ENCODE measurements at places on chromosomes 5 and 9. TPM values are rescaled to one million over a fixed set of nuclear protein-coding genes. Genes with fewer than 3 reads are reported as not detected.
A peak's percentile ranks its signal among the peaks of the same experiment; 100 is the strongest.

DNA sequence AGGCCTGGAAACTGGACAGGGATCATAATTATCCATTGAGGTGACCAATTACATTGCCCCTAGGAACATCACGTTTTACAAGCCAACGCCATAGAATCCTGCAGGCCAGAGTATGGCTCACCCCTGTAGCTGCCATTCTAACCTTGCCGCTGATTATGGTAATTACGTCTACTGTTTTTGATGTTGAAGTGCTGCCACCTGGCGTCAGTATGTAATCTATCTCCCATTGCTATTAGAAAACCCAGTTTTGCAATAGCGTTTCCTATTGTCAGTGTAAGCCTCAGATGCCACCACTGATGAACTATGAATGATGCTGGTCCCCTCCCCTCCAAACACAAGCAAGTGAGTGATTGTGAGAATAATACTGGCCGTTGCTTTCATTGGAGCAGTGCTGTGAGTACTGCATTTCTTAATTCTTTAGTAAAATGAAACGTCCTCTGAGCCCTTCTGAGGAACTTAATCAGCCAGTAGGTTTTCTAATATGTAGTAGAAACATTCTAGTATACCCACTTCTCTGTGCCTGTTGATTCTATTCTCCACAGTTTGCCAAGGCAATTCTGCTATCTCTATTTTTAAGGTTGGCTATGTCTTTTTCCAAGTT lies 100.5 kb upstream of the NMUR2 start:
- H3K36me3 ChIP-seq: no peaks in the 10 kb centered on the region
- DNase-seq: no peak
- H3K4me3 ChIP-seq: no peak overlapping the region
- H3K27ac ChIP-seq: no peak overlapping the region
- H3K4me1 ChIP-seq: no peaks in the 10 kb centered on the region

The CCIN gene
- not detected for total RNA-seq

The FXN gene
- total RNA-seq: 15.9 TPM

The SUSD3 gene
- 63.7 TPM for total RNA-seq

GRCh38 chr5:135398160-135398854 lies 724 bp downstream of the MACROH2A1 start:
- H3K36me3 ChIP-seq: no peaks in the 10 kb centered on the region
- H3K27ac ChIP-seq: peak overlapping the region; percentile 64
- H3K27me3 ChIP-seq: no peaks in the 10 kb centered on the region
- peak; percentile 31 for DNase-seq
- peak overlapping the region; percentile 55 for H3K4me3 ChIP-seq
- peaks cover 53% of the 10 kb centered on the region for H3K4me1 ChIP-seq

The ECSCR gene
- total RNA-seq: 0.32 TPM

DNA sequence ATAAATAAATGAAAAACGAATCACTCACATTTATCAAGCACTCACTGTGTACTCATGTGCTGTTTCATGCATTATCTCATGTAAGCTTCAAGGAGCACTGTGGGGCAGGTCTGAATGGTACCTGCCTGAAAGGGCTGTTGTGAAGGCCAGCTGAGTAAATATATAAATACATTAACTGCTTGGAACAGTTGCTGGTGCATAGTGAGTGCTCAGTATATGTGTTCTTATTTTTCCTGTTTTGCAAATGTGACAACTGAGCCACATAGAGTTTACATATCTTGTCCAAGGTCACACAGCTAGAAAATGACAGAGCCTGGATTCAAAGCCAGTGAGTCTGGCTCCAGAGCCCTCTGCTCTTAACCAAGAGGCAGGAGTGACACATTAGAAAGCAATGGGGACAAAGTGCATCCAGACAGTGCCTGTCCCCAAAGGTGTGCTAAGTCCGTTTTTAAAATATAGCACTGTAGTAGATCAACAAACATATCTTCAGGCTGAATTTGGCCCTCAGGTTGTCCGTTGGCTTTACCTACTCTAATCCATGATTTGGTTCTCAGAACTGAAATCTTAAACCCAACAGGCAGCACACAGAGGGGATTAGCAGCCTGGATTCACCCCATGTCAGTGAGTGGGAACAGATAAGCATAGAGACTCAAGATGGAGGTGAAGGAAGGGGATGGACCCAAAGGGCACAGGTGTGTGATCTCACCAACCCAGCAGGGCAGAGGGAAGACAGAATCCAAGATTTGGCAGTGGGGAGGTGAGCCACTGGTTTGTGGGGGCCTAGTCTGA lies 70.8 kb downstream of the WWC1 start:
- no peaks in the 10 kb centered on the region for H3K4me1 ChIP-seq
- no peaks in the 10 kb centered on the region for H3K27me3 ChIP-seq
- no peaks in the 10 kb centered on the region for H3K36me3 ChIP-seq
- no peak for DNase-seq
- H3K27ac ChIP-seq: no peak overlapping the region
- no peak overlapping the region for H3K4me3 ChIP-seq

DNA sequence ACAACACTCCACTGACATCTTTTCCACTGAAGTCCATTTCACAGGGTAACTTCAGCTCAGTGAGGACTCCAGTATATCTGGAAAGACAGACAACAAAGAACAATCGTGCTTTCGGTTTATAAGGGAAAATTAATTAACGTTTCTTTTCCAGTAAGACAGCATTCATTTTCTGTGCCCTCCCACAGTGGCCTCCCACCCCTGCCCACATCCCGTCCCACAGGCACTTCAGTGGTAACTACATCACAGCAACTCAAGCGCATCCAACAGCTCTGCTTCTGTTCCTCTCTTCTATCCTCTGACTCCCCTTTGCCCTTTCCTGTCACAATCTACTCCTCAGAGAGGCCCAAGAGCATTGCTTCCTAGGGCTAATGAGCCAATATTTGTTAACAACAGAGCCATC lies 40.3 kb downstream of the GLDC start:
- DNase-seq: no peak
- no peaks in the 10 kb centered on the region for H3K27me3 ChIP-seq
- no peaks in the 10 kb centered on the region for H3K36me3 ChIP-seq
- no peak overlapping the region for H3K4me3 ChIP-seq

- no peak overlapping the region for H3K4me3 ChIP-seq
- no peaks in the 10 kb centered on the region for H3K27me3 ChIP-seq
- no peak for DNase-seq
- no peaks in the 10 kb centered on the region for H3K36me3 ChIP-seq
- no peak overlapping the region for H3K27ac ChIP-seq
Measured at GRCh38 chr5:23234197-23234596, 273.2 kb upstream of the PRDM9 start.

GRCh38 chr5:41263335-41263734 lies 50.0 kb upstream of the C6 start:
- no peak for DNase-seq
- H3K4me3 ChIP-seq: no peak overlapping the region
- no peaks in the 10 kb centered on the region for H3K4me1 ChIP-seq
- no peak overlapping the region for H3K27ac ChIP-seq

The DDX4 gene
- total RNA-seq: not detected

DNA sequence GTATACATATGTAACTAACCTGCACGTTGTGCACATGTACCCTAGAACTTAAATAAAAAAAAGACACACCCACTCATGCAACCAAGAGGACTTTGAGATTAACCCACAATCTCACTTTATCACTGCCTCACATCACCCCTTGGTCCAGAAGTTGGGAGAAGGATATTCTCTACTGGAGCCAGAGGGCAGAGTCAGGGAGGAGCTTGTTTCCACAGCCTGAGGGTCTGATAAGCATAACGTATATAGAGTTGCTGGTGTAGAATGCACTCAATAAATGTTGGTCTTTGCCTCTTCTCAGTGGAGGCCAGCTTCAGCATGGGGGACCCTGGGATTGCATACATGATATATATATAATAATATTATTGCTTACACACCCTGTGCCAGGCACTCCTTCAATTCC lies 10.1 kb downstream of the KCNV2 start:
- no peak for DNase-seq
- no peak overlapping the region for H3K27ac ChIP-seq
- H3K36me3 ChIP-seq: no peaks in the 10 kb centered on the region
- H3K4me1 ChIP-seq: no peaks in the 10 kb centered on the region
- no peaks in the 10 kb centered on the region for H3K27me3 ChIP-seq

The PCDHGB6 gene
- 0.22 TPM for total RNA-seq

DNA sequence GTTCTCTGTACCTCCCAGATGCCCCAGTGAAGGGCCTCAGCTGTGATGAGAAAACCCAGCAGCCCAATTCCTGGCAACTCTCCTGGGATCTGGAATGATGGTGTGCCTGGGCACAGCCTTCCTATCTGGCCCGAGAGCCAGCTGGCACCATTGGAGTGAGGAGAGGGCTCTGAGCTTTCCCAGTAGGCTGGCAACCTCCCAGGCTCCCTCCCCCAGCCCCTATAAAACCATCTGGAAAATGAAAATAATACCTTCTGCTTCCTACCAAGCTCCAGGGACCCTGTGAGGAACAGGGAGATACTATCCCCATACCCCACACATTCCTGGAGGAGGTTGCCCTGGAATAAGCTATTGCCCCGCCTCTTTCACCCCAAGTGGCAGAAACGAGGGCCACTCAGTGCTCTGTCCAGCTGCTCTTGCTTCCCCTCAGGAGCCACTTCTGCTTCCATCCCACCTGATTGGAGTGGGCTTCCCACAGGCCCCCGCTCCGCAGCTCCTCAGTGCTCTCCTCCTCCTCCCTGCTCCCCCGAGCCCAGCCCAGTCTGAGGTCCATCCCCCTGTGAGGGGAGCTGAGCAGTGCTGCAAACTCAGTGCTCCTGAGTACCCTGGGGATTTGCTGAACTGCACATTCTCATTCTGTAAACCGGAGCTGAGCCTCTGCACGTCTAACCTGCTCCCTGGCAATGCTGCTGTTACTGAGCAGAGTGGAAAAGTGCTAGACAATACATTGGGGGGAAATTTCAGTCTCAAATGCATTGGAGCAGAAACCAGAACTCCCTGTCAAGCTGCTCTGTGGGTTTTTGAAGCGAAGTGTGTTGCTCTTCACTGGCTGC lies 74.7 kb downstream of the THBS4 start:
- no peaks in the 10 kb centered on the region for H3K4me1 ChIP-seq
- H3K4me3 ChIP-seq: no peak overlapping the region
- no peak overlapping the region for H3K27ac ChIP-seq

GRCh38 chr9:134944916-134945315 lies 27.2 kb upstream of the FCN1 start:
- H3K4me1 ChIP-seq: no peaks in the 10 kb centered on the region
- no peak overlapping the region for H3K4me3 ChIP-seq
- DNase-seq: no peak
- H3K27me3 ChIP-seq: no peaks in the 10 kb centered on the region
- H3K27ac ChIP-seq: no peak overlapping the region
- H3K36me3 ChIP-seq: no peaks in the 10 kb centered on the region

DNA sequence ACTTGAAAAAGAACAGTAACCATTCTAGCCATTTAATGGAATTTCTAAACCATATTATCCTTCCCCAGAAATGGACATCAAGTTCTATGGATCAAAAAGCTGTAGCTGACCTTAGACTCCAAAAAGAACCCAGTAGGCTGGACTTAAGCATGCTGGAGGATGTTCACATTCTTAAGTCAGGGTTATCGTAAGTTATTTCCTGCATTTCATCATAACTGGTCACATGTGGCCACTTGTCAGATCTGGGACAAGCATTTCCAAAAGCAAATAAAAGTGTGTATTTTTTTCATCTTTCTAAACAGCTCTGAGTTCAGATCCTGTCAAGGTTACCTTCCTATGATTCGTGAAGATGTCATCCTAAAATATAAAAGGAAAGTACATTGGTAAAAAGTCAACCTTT lies 274.5 kb upstream of the PTGER4 start:
- no peak for DNase-seq
- H3K36me3 ChIP-seq: no peaks in the 10 kb centered on the region
- peak overlapping the region; percentile 86 for H3K27ac ChIP-seq
- H3K4me3 ChIP-seq: no peak overlapping the region

DNA sequence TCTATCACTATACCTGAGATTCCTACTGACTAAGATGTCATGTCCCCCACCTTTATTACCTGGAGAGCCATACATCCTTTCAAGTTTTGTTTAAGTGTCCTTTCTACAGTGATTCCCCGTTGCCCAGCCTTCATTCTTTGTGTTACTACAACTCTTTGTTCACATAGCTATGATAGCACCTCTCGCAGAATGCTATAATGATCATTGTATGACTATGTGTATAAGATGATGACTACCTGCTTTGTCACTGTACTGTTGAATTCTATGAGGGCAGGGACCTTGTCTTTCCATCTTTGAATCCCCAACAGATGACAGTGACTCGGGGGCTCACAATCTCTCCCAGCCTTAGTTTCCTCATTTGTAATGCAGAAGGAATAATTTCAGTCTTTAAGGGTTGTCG lies 361.2 kb downstream of the NPR3 start:
- DNase-seq: no peak
- H3K4me1 ChIP-seq: no peaks in the 10 kb centered on the region
- no peak overlapping the region for H3K27ac ChIP-seq
- H3K27me3 ChIP-seq: no peaks in the 10 kb centered on the region

- H3K27ac ChIP-seq: no peak overlapping the region
- H3K4me3 ChIP-seq: no peak overlapping the region
- no peaks in the 10 kb centered on the region for H3K4me1 ChIP-seq
- no peaks in the 10 kb centered on the region for H3K27me3 ChIP-seq
Measured at GRCh38 chr5:39399135-39400036, 25.4 kb downstream of the DAB2 start.

DNA sequence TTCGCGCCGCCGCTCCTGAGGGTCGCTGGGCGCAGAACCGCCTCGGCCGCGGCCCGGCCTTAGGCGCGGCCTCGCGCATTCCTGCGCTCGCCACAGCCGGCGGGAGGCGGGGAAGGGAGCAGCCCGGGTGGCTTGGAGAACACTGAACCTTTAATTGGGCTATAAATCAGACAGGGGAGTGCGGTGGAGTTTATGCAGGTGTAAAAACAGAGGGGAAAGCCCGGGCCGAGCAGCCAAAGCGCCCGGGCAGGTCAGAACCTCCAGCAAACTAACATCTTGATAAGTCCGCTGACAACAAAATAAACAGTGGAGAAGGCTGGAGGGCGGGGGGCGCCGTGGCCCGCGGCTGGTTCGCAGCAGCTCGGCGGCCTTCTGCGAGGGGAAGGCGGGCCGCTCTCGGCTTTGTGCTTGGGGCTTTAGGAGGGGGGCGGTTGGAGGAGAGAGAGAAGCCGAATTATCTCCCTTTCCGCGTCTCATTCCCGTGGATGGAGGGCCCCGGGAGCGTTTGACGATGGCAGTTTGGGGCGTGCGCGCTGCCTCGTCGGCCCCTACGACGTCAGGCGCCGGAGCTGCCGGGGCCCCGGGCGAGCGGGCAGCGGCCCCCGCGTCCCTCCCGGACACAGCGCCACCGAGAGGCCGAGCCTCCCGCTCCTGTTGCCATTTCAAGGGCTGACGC lies 11.3 kb downstream of the FOXD1 start:
- peak overlapping the region; percentile 23 for H3K4me3 ChIP-seq
- H3K27ac ChIP-seq: no peak overlapping the region
- no peak for DNase-seq
- no peaks in the 10 kb centered on the region for H3K36me3 ChIP-seq
- H3K27me3 ChIP-seq: peaks cover 86% of the 10 kb centered on the region

DNA sequence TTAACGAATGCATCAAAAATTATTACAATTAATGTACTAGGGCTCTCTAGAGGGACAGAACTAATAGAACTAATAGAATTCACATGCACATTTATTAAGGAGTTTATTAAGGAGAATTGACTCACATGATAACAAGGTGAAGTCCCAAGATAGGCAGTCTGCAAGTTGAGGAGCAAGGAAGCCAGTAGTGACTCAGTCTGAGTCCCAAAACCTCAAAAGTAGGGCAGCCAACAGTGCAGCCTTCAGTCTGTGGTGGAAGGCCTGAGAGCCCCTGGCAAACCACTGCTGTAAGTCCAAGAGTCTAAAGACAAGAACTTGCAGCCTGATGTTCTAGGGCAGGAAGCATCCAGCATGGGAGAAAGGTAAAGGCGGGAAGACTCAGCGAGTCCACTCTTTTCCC lies 633.8 kb downstream of the SEMA5A start:
- no peaks in the 10 kb centered on the region for H3K27me3 ChIP-seq
- no peak for DNase-seq
- H3K36me3 ChIP-seq: no peaks in the 10 kb centered on the region
- H3K27ac ChIP-seq: no peak overlapping the region
- no peak overlapping the region for H3K4me3 ChIP-seq
- H3K4me1 ChIP-seq: no peaks in the 10 kb centered on the region
